Fibroblast of mammary gland (primary cell): ENCODE measurements at places on chromosomes 7 and 10.
A peak's percentile ranks its signal among the peaks of the same experiment; 100 is the strongest.

DNA sequence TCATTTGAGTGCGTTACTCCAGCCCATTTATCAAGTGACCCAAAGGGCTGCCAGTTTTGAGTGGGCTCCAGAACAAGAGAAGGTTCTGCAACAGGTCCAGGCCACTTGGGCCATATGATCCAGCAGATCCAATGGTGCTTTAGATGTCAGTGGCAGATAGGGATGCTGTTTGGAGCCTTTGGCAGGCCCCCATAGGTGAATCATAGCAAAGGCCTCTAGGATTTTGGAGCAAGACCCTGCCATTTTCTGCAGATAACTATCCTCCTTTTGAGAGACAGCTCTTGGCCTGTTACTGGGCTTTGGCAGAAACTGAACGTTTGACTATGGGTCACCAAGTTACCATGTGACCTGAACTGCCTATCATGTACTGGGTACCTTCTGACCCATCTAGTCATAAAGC, 358.8 kb upstream of the SEMA3C start:
- no peak for DNase-seq

- no peak for DNase-seq
These were observed 387.0 kb upstream of the NRP1 start for GRCh38 chr10:33721509-33721908.

DNA sequence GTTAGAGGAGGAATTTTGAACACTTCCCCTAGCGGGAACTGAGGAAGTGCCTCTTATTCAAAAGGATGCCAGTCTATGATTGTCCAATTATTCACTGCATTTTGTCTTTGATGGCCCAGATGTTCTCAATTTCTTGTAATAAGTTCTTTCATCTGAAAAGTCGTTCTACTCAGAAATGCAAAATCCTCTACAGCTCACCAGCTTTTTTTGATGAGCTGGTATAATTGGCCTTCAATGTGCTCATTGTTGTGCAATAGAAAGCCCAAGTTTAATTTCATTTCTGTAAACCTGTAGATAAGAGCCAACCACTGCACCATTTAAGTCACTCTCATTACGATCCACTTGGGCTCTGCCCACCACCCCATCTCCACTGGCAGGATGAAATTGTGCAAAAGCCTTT, 978.7 kb upstream of the AUTS2 start:
- no peak for DNase-seq

GRCh38 chr7:151515276-151515565, 4.5 kb downstream of the RHEB start:
- no peak for DNase-seq

DNA sequence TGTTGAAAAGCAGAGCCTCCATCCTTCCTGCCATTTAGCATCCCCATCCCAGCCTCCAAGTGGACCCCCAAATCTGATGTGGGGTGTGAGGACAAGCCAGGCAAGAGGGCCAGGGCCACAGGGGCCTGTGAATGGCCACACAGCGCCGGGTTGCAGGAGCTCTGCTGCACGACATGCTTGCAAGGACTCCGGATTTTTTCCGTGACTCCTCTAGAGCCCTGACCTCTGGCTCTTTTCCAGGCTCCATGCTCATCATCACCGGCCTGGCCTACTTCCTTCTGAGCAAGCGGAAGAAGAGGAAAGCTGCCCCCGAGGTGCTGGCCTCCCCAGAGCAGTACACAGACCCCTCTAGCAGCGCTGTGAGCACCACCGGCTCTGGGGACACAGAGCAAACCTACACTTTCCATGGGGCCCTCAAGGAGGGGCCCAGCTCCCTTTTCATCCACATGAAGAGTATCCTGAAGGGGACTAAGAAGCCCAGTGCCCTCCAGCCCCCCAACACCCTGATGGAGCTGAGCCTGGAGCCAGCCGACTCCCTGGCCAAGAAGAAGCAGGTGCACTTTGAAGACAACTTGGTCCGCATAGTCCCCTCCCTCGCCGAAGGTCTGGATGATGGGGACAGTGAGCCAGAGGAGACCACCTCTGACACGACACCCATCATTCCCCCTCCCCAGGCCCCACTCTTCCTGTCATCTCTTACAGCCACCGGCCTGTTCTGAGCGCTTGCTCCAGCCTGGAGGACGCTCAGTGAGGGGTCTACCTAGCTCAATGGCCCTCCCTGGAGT, 23.5 kb downstream of the TMEM72 start:
- DNase-seq: peak; percentile 42

GRCh38 chr7:102404005-102404861, 8.1 kb downstream of the PRKRIP1 start:
- peak; percentile 64 for DNase-seq

DNA sequence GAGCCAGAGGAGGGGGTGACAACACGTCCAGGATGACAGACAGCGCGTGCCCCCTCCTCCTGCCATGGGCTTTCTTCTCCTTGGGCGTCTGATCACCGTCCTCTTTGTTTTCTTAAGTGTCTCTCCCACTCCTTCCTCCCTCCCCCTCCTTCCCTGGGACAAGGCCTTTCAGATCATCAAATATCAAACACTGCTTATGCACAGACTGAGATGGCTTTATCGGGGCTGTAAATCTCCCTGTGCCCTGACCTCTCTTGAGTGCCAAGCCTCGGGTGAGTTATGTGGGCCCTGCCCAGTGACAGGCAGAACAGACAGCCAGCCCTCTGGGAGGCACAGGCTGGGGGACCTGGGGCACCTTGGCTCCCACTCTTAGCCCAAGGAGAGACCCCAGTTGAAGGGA, 116.4 kb downstream of the C10orf105 start:
- DNase-seq: no peak

DNA sequence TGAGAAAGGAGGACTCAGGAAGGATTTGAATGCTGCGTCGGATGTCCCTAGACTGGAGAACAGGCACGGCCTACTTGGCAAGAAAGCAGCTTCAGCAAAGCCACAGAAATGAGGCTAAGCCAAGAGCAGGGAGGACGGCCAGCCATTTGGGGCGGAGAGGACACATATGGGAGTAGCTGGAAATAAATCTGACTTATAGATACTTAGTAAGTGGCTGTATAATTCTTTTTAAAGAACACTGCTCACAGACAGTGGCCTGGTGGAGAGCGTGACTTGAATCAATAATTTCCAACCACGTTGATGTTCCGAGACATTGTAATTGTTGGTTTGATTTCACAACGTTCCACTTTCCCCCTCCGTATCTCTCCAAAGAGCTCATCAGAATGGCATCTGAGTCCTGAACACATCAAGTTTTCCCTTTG, 67.7 kb upstream of the JCAD start:
- peak; percentile 68 for DNase-seq

- DNase-seq: no peak
These were observed 29.1 kb downstream of the HK1 start for GRCh38 chr10:69307434-69307833.

GRCh38 chr10:57168611-57169240, 807.7 kb upstream of the ZWINT start:
- DNase-seq: no peak

DNA sequence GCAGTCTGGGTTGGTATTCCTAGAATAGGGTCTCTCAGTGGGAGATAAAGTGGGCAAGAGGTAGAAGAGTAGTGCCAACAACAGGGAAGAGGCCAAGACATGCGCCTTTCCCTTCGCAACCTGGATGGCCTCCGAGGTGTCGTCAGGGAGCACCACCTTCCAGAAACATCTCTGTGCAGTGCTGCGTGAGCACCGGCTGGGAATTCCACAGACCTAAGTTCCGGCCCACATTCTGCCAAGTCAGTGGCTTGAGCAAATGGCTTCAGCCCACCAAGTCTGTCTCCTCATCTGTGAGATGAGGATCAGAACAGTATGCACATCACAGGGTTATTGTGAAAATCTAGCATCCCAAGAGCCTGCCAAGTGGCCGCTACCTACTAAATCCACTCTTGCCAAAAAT, 40.6 kb downstream of the CCDC3 start:
- DNase-seq: no peak

- DNase-seq: no peak
These were observed 40.6 kb downstream of the MGAM2 start for GRCh38 chr7:142152076-142152475.

- DNase-seq: peak; percentile 38
These were observed 7.3 kb downstream of the JCAD start for GRCh38 chr10:30052062-30052461.

GRCh38 chr7:33191340-33191739, 62.0 kb downstream of the BBS9 start:
- no peak for DNase-seq

DNA sequence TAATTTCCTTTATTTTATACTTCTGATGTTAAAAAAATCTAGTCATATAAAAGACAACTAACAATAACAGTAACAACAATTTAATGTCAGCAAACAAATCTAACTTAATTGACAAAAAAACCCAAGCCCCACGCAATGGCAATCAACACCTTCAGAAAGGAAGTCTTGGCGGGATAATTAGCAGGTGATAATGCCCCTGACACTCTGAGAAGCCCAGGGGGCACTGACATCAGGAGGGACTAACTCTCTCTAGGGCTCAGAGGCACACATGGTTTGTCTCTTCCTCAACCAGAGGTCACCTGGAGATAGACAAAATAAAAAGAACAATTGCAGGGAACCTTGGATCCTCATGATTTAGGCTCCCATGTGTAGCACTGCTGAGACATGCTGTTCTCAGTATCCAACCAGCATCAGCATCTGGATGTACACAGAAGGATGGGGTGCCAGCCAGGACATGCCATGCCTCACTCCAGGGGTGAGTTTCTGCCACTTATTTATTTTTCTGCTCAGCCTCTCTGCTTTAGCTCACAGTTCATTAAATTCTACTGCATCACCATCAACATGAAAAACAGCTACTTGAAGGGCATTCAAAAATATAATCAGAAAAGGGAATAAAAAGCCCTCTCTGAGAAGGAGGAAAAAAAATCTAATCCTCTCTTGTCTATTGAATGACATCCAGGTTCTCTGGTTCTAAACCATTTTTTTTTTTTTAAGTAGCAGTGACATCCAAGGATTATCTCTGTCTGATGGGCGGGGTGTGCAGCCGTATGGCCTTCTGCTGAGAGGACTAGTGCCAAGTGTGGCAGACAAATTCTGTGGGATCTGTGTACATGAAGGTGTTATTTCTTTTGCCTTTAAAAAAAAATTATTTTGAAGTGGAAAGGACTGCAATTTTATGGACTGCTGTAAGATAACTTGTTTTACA, 96.3 kb downstream of the ATXN7L1 start:
- no peak for DNase-seq

GRCh38 chr7:120468611-120469010, 195.6 kb downstream of the KCND2 start:
- DNase-seq: no peak

- no peak for DNase-seq
These were observed 27.9 kb downstream of the ZNF783 start for GRCh38 chr7:149289856-149290255.

GRCh38 chr10:60141896-60142559, 235.7 kb upstream of the CCDC6 start:
- no peak for DNase-seq

- DNase-seq: peak; percentile 4
These were observed 30.5 kb downstream of the PLXNA4 start for GRCh38 chr7:132545756-132546155.

GRCh38 chr7:124930173-124930623, 573 bp upstream of the POT1 start:
- DNase-seq: no peak

- no peak for DNase-seq
These were observed 13.6 kb upstream of the TRIM8 start for GRCh38 chr10:102630663-102631062.

DNA sequence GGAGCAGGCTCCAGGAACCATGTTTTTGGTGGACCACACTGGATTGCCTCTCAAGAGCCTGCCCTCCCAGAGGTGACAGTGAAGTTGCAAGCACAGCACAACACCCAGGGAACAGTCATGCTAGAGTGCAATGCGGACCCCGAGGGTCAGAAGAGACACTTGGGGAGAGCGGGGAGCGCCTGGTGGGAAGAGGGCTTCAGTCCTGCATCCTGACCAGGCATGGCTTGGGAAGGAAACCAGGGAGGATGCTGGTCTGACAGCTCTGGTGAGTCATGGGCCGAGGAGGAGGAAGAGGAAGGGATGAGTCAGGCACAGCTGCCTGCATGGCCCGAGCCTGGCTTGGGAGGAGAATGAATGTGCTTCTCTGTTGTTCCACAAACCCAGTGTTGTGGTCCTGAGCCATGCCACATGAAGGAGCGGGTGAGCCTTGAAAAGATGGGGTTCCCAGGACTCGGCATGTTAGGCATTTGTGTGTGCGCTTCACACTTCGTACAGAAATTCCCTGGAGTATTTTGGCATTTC, 29.5 kb upstream of the ANKRD2 start:
- peak; percentile 98 for DNase-seq

DNA sequence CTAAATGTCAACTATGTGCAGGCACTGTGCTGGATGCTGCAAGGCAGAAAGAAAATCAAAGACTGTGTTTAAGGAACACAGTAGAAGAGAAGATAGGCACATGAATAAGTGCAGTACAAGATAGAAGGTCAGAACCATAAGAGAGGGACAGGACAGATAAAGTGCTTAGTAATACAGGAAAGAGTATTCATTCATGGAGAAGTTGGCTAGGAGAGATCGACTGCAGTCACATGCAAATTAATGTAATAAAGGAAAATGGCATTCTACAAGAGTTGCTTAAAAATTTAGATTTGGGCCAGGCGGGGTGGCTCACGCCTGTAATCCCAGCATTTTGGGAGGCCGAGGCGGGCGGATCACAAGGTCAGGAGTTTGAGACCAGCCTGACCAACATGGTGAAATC, 24.8 kb downstream of the KIF5B start:
- DNase-seq: no peak

- no peak for DNase-seq
These were observed 873.0 kb downstream of the SORCS3 start for GRCh38 chr10:105514106-105514505.

DNA sequence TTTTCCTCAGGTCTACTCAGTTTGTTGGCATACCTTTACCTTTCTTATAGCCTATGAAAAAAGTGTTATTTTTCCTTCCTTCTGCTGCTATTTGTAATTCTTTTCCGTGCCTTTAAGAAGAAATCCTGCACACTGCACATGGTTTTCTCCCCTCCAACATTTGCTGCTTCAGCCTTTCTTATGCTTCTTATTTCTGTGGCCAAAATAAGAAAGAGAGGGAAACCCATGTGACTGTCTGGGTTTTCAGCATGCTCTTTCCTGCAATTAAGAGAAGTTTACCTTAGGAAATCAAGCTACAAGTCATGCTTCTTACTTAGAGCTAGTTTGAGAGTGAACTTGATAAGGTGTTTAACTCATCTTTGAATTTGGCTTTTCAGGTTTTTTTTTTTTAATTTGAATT, 11.0 kb downstream of the TBC1D12 start:
- no peak for DNase-seq

DNA sequence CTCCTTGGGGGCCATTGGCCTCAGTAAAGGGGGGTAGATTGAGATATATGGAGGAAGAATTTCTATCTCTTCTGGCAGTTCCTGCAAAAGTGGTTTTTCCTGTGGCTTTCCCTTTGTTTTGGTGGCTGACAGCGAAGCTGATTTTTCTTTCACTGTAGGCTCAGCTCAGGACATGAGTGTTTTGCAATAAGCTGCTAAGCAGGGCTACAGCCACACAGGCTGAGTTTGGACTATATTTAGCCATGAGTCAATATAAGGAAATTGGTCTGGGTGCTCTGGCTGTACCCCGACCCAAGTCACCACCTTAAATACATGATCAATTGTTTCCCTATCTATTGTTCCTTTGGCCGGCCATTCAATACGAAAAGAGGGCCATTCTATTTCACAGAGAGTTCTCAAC, 212.7 kb upstream of the KCND2 start:
- peak; percentile 69 for DNase-seq

- no peak for DNase-seq
These were observed 632.6 kb upstream of the KCND2 start for GRCh38 chr7:119640326-119640725.

GRCh38 chr7:47000561-47000960, 581.4 kb downstream of the TNS3 start:
- DNase-seq: no peak
